ENCODE measurements at places on chromosomes 1 and 21. TPM values are rescaled to one million over a fixed set of nuclear protein-coding genes. Genes with fewer than 3 reads are reported as not detected.
A peak's percentile ranks its signal among the peaks of the same experiment; 100 is the strongest.

The FAM43B gene
- not detected for total RNA-seq

DNA sequence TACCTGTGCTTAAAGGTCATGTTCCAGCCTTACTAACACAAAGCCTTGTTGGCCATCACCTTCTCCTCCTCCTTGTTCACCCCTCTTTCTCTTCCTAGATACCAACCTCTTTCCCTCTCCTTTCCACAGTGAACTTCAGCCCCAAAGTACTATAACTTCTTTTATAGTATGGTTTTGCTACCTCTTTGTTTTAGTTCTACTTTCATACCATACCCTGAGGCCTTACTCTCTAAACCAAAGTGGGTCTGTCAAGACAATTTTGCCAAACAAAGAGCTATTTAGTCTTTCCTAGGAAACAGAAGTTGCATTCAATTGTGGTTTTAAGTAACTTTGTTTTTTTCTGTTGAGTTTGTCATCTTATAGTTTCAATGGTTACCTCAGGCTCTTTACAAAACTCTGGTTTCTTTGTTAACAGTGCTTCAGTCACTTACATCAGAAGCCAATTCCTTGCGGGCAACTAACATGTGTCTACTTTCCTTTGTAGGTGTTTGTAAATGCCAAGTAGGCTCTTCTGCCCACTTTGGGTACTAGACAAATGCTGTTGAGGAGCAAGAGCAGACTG, 623.9 kb upstream of the PKN2 start:
- no peak for DNase-seq

The KCNE1 gene
- 0.27 TPM for total RNA-seq

- DNase-seq = peak; percentile 54
Observed at GRCh38 chr1:70685300-70686286, 274.5 kb downstream of the CTH start.

The GABPA gene
- total RNA-seq = 26.9 TPM

The SLC45A1 gene
- 0.32 TPM for total RNA-seq

- no peak for DNase-seq
Observed at GRCh38 chr1:8598783-8599182, 218.7 kb downstream of the RERE start.

- peak; percentile 78 for DNase-seq
Observed at GRCh38 chr1:30801771-30802198, 44.2 kb upstream of the LAPTM5 start.

GRCh38 chr1:232610192-232610901, 19.6 kb downstream of the SIPA1L2 start:
- DNase-seq = no peak

The HCRTR1 gene
- not detected for total RNA-seq

GRCh38 chr21:32516756-32517649, 68.3 kb downstream of the TCP10L start:
- DNase-seq = no peak

DNA sequence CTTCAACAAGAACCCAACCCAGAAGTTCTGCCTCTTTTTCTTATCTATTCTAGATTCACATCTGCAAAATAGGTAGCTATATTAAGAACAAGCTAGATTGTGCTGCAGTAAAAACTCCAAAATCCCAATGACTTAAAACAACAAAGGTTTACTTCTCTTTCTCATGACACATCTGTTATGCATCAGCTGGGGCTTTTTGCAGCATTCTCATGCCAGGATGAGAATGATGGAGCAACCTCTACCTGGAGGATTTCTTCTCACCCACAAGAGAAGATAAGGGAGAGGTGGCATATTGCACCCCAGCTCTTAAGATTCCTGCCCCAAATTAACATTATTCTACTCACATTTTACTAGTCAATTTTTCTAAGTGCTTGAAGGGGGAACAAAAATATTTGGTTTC, 152.3 kb upstream of the SPAG17 start:
- no peak for DNase-seq

- no peak for DNase-seq
Observed at GRCh38 chr1:22722901-22723550, 12.4 kb downstream of the EPHB2 start.

- DNase-seq = no peak
Observed at GRCh38 chr1:7784492-7785071, 491 bp downstream of the PER3 start.

All from activated CD4-positive, alpha-beta T cell treated with anti-CD3 and anti-CD28 coated beads, Interleukin-2, amount 10 ng/mL, durations not matched to agents 7 days and 5 days (primary cell).